ENCODE measurements at places on chromosomes 1 and 21. TPM values are rescaled to one million over a fixed set of nuclear protein-coding genes. Genes with fewer than 3 reads are reported as not detected.
A peak's percentile ranks its signal among the peaks of the same experiment; 100 is the strongest.

The NLRP3 gene
- total RNA-seq = not detected

The PTPN7 gene
- not detected for total RNA-seq

DNA sequence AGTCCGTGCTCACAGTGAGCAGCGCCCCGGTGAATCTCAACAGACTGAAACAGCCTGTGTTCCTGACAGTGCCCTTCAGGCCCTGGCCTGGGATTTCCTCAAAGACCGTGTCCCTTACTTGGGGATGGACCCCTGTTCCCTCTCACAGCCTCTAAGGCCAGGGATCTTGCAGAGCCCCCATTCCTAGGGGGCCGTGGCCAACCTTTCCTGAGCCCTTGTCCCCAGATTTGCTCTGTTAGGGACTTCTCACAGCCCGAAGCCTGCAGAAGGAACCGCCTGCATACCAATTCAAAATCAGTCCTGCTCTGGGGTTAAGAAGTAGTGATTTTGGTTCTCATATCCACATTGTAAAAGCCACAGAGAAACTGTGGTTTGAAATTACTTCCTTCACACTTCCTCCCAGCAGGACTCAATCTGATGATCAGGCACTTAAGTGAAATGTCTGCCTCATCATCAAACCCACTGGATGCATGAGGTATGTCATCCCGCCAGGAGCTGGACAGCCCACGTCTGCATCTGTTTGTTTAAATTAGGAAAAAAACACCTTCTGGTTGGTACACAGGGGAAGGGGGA, 14.9 kb downstream of the ABCA4 start:
- DNase-seq = no peak

GRCh38 chr1:236821091-236821627, 26.1 kb downstream of the MTR start:
- no peak for DNase-seq

GRCh38 chr1:921011-921837, 2.5 kb upstream of the SAMD11 start:
- DNase-seq = peak; percentile 87

DNA sequence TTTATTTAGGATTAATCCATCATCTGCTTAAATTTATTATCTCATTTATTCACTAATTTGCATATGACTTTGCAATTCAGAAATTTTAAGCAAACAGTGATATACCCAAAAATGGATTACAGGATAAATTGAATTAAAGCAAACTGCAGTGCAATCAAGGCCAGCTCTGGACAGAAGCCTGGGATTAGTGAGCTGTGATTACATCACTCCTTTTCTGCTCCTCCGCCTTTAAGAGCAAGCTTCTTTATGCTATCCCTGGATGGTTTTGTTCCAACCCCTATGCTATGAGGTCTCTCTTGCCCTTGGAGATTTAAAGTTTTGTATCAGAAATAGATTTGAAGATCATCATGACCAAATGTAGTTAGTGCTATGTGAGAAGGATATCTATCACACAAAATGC, 32.6 kb downstream of the GPR52 start:
- DNase-seq = no peak

DNA sequence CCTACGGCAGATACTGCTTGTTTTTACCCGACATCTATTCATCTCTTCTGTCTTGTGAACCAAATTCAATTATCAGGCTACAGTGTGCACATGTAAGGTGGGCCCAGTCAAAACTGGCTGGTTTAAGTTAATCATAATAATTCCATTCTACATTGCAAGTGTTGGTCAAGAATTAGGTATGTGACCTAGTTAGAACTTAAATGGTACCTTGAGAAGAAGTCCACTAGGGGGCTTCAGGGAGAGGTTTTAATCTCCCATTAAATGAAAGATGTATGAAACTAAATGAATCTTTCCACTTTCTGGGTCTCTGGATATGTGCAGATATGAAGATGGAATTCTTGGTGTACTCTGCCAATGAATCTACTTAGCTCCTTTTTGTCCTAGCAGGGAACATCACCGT, 187.1 kb downstream of the CDC42BPA start:
- DNase-seq = no peak

- DNase-seq = no peak
These were observed 51.2 kb downstream of the TENT5C start for GRCh38 chr1:117657031-117657430.

All from glutamatergic neuron (in vitro differentiated cells).